ENCODE measurements at places on chromosomes 7 and 10.

GRCh38 chr10:124665980-124666379 is 78.2 kb downstream of the FAM53B start:
- DNase-seq, result no peak

DNA sequence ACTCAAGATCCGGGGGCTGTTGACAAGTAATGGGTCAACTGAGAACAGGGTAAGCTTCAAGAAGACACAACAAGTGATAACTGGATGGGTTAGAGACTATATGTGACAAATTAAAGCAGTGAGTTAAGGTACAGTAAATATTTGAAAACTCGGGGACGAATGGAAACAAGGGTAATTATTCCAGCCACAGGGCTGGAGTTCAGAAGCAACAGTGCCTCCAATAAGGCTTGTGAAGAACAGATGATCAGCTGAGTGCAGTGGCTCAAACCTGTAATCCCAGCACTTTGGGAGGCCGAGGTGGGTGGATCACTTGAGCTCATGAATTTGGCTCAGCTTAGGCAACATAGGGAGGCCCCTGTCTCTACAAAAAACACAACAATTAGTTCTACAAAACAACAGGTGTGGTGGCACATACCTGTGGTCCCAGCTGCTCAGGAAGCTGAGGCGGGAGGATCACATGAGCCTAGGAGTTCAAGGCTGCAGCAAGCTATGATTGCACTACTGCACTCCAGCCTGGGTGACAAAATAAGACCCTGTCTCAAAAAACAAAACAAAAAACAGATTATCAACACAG is 20.5 kb upstream of the DLD start:
- no peak for DNase-seq

- DNase-seq, result no peak
These were observed 31.0 kb upstream of the EGFR start for GRCh38 chr7:54987772-54988171.

DNA sequence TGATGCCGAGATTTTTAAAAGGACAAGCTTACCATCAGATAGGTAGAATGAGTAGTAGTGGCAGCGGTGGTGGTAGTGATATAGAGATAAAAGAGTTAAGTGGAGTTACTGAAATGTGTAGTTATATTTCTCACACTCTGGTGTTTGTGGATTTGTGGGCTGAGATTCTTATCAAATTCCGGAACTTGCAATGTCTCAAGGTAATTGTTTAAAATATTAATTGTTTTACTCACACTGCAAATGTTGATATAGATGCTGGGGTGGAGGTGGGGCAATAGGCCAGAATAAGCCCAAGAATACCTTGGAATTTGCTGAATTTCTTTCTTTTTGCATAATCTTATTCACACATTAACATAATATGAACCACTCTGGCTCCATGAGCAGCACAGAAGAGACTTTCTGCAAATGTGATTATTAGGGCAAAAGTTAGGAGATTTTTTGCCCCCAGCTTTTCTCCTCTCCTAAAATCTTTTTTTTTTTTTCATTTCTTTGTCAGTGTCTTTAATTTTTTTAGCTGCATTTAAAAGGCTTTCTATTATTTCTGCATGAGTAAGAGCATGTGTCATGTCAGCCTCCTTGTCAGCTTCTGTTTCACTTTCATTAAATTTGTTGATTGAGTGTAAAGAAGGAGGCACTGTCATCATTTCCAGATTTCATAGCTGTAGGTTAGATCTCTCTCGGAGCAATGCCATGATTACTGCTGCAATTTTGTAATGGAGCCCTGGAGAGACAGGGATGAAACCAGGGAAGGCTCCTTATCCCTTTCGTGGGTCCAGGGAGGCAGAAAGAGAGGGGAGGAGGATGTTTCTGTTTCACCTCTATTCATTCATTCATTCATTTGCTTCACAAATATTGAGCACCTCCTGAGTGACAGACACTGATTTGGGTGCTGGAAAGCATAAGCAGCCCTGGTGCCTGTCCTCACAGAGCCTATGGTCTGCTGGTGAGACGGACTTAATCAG is 13.1 kb upstream of the SGMS1 start:
- no peak for DNase-seq

DNA sequence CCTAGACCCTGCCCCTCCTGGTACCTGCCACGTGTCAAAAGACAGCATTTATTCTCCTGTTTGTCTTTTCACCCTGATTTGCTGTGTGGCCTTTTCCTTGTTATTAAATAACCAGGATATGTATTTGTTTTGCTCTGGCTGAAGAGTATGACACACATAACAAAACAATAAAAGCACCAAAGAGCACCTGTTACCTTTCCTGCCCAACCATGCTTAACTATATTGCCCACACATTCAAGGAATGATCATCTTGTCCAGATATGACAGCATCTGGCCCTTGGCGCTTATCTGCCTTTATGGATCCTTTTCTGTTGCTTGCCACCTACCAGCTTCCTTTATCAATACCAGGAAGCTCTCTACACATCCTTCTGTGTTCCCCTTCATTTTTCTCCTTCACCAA is 357.7 kb downstream of the FGFR2 start:
- DNase-seq, result no peak

- no peak for DNase-seq
These were observed 115.2 kb downstream of the RNLS start for GRCh38 chr10:88467835-88468485.

DNA sequence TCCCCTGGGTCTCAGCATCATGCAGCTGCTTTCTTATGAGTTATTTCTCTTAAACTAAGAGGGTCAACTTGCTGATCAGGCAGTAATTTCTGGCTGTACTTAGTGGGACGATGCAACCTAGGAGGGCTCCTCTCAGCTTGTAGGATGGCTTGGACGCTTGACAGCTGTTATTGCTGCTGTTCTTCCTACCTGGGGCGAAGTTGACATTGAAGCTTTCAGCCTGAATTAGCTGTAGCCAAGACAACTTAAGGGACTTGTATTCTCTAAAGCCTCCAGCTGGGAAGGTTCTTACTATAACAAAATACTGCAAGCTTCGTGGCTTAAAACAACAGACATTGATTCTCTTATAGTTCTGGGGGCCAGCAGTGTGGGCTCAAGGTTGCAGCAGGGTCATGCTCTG is 224.9 kb downstream of the ACTR3B start:
- no peak for DNase-seq

DNA sequence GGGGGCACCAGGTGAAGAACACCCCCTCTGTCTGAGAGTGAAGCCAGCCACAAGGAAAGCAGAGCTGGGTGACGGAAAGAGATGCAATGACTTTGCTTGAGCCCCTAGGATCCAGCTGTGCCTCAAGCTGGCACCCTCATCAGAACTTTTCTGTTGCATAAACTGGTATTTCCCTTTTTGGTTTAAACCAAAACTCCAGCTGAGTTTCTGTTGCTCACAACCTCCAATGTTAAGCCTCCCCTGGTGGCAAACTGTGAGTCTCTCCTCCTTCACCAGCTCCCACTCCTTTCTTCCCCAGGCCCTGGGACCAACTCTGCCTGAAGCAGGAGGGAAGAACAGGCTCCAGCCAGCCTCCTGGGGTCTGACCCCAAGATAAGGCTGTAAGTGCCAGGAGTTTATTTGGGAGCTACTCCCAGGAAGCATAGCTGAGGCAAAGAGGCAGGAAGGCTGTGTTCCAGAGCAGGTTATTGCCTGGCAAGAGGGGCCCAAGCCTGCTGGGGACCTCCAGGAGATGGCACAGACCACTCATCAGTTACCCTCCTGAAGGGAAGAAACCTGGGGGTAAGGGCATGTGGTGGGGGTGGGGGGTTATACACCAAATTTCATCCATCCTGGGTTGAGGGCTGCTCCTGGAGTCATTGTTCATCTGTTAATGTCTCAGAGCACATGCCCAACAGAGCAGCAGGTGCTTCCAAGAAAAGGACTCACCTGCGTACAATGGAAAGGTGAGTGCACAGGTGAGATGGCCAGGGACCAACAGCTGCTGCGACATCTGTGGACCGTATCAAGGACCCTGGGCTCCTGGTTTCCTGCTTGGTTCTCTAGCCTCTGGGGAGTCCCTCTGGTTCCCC is 73.3 kb upstream of the NANOS1 start:
- DNase-seq, result no peak

DNA sequence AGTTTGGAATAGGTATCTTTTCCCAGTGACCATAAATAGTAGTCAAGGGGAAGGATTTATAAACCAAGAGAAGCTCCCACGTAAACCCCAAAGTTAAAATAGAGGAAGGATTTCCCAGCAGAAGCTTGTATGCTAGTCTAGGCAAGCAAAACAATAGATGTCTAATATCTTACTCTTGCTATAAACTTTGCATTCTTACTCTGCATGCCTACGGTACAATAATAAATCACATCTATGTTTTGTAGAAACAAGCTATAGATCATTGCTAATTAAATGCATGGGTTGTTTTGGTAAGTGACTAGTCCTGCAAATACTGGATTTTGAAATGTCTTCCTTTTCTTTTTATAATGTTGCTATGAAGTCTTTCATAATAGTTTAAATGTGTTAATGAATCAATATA is 585.5 kb downstream of the INHBA start:
- no peak for DNase-seq

DNA sequence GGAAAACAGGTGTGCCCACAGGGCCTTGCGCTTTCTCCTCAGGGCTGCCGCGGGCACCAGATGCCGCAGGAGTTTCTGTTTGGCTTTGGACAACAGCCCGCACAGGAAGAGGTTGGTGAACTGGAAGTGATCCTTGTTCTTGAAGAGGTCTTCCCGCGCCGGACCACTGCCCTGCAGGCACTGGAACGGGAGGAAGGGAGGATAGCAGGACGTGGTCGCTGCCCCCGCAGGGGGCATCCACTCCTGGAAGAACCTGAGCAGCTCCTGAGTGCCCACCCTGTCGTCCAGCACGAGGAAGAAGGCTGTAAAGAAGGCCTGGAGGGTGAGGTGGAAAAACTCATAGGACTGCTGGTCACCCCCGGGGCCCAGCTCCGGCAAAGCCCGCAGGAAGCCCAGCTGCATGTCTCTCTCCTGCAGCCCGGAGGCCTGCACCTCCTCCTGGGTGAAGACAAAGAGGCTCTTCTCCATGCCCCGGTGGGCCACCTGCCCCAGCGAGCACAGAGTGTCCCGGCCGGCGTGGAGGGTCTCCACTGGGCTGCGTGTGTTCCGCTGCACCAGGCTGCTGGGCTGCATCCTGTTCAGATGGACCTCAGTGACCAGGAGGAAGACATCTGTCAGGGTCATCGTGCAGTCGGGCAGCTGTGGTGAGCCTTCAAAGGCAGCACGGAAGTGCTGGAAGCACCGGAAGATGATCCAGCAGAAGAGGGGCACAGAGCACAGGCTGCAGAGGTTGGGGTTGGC is 26.9 kb downstream of the NOD1 start:
- no peak for DNase-seq

DNA sequence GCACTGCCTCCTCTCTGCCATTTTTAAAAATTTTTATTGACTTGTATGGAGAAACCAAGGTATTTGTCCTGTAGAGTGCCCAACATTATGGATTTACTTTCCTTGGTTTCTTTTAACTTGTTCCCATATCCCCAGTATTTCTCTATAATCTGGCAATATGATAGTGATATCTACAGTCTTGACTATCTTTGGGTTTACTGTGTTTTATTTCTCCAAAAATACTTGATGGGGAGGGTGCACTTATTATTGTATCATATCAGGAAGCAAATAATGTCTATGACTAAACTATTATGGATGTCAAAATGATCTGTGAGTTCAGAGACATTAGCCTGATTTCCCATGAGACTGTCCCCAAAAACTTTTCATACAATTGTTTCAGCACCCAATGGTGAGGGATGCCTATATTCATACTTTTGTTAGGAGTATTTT is 6.6 kb downstream of the TFPI2 start:
- DNase-seq, result no peak

DNA sequence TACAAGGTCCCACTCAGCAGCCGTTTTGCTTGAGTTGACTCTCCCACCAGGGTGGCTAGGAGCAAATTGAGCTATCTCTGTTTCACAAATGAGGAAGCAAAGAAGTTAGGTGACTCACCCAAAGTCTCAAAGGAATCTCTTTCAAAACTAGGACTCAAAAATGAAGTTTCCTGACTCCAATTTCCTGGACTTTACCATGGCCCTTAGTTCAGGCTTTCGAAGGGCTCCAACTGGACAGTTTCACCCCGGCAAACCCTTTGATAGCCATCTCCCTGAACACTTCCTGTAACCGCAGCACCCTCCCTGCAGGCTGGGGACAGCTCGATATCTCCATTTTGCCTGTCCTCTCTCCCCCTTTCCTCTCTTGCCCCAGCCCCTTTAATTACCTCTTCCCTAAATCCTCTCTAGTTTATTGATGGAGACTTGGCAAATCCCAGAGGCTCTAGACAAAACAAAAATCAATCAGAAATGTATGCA is 4.7 kb upstream of the AFAP1L2 start:
- no peak for DNase-seq

- DNase-seq, result no peak
These were observed 3.3 kb upstream of the OR2F2 start for GRCh38 chr7:143931739-143932138.

DNA sequence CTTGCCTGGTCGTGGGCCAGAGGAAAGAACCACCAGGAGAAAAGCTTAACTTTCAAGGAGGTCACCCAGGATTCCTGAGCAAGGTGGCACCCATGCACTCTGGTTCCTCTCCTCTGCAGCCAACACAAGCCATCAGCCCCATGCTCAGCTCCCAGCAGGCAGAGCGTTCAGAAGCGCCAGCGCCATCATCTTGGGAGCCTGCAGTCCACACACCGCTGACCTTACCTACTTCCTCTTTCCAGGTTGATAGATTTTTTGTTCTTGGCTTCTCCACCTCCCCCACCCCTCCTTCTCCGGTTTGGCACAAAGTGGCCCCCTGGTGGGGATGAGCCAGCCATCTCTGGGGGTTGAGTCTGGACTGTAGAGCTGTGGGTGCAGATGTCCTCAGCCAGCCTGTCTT is 1.7 kb upstream of the WDR86 start:
- no peak for DNase-seq

GRCh38 chr7:30877015-30877769 is 34.5 kb upstream of the AQP1 start:
- DNase-seq, result no peak

DNA sequence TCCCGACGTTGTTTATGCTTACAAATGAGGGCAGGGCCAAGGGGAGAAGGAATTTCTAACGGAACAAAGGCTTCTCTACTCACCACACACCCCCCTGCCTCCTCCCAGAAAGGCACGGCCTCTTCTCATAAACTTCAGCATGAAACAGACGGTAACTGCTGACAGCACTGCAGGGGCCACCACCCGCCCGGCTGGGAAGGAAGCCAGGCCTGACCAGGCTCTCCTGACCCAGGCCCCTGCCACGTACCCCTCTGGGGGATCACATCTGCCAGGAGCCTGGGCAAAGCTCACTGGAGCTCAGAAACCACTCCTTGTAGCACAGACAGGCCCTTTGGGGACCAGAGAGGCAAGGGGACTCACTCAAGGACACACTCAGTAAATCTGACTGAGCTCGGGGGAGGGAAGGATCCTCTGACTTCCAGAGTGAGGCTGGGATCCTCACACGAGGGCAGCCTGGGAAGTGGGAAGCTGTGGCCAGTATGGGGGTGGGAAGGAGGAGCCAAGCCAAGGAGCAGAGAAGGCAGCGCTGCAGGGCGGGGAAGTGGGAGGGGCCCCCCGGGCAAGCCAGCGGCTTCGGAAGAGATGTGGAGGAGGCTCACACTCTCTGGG is 46.1 kb downstream of the ZCCHC24 start:
- DNase-seq, result no peak

DNA sequence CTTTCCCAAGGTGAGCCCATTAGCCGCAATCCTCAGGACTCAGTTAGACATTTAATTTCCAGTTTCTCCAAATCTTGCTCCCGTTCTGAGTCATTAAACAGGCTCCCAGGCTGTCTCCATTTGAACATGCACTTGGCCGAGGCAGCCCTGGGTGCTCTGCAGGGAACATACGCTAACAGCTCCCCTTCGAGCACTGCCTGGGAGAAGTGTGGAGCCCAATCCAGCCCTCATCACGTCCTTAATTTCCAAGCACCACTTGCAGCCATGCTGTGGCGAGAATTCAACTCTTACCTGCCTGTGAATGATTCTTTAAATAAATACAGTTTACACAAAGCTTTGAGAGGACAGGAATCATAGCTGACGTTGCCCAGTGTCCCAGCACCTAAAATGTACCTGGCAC is 218.2 kb downstream of the CCSER2 start:
- DNase-seq, result no peak

Measured in T-helper 9 cell (primary cell).